Left ventricle myocardium superior (tissue), 1 donor: ENCODE measurements at places on chromosomes 5 and 9.

DNA sequence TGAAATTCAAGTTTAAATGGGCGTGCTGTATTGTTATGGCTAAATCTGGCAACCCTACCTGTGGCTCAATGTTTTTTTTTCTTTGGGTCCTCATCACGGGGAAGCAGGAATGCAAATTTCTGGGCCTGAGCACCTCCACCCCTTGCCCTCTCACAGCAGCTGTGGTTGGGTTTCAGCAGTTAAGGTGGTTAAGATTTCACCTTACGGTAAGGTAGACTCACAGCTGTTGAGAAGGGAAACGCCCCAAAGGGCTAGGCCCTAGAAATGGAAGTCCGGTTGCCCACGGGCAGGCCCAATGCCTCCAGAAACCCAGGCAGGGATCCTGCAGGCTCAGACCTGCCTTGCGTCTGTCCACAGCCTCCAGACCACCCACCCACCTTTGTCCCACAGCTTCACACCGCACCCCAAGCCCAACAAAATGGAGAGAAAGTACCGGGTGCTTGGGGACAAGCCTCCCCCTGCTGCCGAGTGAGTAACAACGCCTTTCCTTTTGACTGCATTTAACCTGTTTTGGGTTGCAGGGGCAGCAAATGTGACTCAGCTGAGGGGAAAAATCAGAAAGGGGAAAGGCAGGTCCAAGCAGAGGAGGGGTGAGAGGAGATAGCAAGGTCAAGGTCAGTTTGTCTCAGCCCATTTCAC lies 48.1 kb upstream of the TDRD7 start:
- no peak for DNase-seq

GRCh38 chr5:178259623-178260536 lies 27.3 kb upstream of the PHYKPL start:
- DNase-seq, result no peak

- DNase-seq, result no peak
These were observed 455.1 kb upstream of the TLE4 start for GRCh38 chr9:79116709-79117108.

DNA sequence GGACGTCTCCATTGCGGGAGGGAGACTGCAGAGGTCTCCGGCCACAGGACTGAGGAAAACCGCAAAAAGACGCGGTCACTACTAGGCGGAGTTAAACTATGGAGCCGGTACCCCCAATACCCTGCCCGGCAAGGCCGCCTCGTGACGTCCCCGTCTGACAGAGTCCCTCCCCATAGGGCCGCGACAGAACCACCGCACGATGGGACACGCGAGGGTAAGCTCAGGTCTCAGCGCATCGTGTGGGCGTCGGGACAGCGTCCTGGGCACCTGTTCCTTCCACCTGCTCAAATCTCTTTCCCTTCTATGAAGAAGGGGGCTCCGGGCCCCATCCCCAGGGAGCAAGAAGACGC lies 35.2 kb upstream of the GLDC start:
- DNase-seq, result peak; percentile 76

GRCh38 chr9:125651576-125652232 lies 55.3 kb downstream of the MAPKAP1 start:
- DNase-seq, result no peak

DNA sequence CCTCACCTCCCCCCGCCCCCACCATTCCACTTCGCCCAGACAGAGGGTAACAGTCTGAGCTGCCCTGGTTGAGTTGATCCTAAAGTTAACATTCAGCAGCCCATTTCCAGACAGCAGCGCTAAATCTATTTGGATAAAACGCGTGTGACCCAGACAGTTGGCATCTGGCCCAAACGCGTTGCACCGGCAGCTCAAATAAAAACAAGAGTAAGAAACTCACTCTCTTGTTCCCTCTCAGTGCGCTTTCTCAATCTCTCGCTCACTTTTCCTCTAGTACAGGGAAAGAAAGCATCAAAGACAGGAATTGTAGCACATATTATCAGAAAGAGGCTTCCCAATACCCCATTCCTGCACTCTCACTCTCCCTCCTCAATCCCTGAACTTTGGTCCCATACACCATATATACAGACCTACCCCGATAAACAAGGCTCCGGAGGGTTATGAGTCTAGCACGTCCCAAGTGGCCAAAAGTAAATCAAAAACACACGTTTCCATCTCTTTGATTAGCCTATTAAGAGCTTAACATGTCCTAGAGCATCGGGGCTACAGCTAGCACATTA lies 1.3 kb downstream of the ADAMTS6 start:
- peak; percentile 84 for DNase-seq

DNA sequence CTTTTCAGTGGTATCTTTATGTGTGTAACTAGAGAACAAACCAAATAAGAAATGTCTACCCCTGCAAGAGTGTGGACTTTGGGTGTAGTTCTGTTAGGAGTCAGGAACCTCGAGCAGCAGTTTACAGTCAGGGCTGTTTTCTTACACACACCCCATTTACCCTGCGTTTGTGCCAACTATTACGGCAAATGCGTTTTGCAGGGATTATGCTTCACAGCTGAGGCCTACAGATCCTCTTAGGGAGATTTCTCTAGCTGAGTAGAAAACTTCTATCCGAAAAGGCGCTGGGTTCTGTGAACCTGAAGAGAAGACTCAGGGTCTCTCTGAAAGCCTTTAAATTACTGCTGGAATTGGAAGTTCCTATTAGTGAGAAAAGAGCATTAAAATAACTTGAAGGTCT lies 51.4 kb downstream of the ACER2 start:
- no peak for DNase-seq

DNA sequence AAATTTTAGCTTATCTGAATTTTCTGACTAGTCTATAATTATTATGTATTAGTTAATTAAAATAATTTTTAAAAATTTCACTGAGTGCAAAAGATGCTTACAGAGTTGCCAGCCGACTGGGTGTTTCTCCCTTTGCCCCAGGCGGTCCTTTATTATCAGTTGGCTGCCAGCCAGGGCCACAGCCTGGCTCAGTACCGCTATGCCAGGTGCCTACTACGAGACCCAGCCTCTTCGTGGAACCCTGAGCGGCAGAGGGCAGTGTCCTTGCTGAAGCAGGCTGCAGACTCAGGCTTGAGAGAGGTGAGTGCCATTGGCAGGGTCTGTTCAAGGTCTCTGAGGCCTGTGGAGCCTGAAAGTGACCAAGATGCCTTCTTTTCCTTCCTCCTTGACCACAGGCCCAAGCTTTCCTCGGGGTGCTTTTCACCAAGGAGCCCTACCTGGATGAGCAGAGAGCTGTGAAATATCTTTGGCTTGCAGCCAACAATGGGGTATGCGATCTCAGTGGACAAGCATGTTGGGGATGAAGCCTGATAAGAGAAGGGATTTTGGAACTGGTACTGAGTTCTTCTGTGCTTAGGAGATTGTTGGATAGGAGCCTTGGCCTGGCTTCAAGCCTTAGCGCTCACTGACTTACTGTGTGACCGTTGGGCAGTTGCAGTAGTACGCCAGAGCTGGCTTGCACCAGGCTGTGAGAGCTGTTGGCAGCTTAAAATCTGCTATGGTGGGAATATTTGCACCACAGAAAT lies 10.6 kb downstream of the DELE1 start:
- peak; percentile 71 for DNase-seq

- no peak for DNase-seq
These were observed 629.8 kb upstream of the SEMA6A start for GRCh38 chr5:117204404-117204803.
